Activated CD4-positive, alpha-beta T cell treated with anti-CD3 and anti-CD28 coated beads for 1 hour (primary cell): ENCODE measurements at places on chromosomes 4 and X.

DNA sequence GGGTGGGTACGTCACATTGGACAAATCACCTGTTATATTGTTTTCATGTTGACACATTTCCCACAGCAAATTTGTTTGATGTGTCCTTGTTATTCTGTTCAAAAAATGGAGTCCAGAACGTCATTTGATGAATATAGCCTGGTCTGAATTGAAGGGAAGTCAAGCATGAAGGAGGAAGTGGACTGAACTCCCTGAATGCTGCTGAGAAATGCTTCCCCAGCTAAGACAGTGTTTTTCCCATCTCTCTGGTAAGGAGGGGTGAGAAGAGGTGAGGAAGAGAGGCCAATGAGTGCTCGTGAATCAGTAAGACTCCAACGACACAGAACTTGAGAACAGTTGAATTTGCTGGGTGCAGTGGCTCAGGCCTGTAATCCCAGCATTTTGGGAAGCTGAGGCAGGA lies 127.4 kb downstream of the RBM47 start:
- DNase-seq: no peak

DNA sequence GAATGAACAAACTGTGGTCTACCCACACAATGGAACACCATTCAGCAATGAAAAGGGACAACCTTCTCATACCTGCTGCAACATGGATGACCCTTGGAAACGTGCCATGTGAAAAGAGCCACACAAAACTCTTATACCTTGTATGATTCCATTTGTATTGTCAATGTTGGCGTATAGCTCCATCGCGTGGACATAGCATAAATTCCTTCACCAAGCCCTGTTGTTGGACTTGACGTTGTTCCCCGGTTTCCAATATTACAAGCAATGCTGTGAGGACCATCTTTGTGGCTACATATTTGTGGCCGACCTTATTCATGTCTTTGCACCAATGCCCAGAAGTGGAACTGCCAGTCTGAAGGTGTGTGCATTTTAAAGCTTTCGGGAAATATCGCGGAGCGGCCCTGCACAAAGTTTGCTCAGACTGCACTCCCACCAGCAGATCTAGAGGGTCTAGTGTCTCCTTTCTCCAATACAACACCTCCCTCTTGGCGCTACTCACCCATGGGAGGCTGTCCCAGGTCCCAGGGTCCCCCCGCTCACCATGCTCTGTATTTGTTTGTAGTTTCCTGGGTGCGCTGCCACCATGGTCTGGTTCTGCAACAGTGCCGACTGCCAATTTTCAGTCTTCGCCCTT lies at the start of gene CLDN34:
TSS of gene CLDN34 (plus strand) at position 584 of the 634 bp plus-strand sequence. CDS start at position 584, 0 bp downstream.
- DNase-seq: no peak

GRCh38 chrX:13752141-13752540 lies 17.6 kb downstream of the OFD1 start:
- no peak for DNase-seq

- DNase-seq: no peak
Measured at GRCh38 chrX:46179748-46180147, 365.5 kb downstream of the ZNF674 start.

GRCh38 chrX:143466130-143466529 lies 51.1 kb downstream of the SPANXN3 start:
- DNase-seq: no peak

GRCh38 chrX:39456894-39457604 lies 640.7 kb downstream of the BCOR start:
- DNase-seq: no peak

DNA sequence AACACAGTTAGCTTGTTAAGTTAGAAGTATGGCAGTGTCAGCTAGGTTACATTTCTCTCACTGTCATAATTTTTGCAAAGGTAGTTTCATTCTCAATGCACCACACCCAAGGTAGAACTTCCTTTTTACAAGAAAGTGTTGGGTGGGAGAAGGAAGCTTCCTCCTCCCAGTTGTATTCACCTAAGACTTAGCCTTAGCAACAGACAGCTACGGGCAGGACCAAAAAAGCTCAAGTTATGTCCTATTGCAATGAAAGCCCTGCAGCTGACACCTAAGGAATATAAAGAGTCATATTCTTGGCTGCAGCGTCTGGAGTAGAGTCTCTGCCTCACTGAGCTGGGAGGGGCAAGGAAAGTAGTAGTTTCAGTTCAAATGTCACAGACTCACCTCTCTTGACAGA lies 25.1 kb upstream of the PRDM8 start:
- no peak for DNase-seq

GRCh38 chr4:88005076-88005475 lies 2.4 kb upstream of the PKD2 start:
- no peak for DNase-seq

DNA sequence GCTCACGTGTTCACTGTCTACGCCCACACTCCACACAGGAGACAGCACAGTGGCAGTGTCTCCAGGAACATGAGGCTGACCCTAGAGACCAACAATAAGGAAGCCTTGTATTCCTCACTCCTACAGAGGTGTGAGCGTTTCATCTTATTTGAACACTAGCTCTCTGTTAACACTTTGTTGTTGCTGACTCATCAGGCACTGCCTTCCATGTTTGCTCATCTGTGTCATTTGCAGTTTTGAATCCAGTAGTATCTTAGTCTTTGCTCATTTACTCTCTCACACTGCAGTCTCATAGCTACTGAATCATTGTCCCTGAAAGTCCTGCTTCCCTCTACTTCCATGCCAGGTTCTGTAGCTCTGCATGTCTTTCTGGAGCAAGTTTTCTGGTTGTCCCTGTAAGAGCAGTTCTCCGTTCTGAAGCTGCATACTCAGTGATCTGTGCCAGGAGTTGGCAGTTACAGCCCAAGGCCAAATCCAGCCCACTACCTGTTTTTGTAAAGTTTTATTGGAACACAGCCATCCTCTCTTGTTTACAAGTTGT lies 80.3 kb upstream of the DCLK2 start:
- DNase-seq: no peak

DNA sequence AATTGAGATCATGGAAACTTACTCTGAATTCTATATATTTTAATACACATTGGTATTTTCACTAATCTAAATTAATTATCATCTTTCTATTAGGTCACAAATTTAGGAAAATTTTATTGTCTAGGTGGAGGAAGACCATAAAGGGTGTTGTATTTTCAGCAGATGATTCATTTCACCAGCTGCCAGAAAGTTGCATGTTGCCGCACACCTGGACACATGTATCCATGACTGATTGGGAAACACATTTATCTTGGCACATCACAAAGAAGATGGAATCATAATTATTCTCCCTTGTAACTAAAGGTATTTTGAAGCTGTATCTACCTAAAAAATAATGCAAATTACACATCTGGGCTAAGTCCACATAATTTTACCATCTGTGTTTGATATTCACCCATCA lies 33.1 kb downstream of the SLC7A11 start:
- no peak for DNase-seq

GRCh38 chr4:113636877-113637276 lies 124.7 kb downstream of the CAMK2D start:
- no peak for DNase-seq

GRCh38 chr4:102339018-102339417 lies 6.3 kb downstream of the SLC39A8 start:
- no peak for DNase-seq

DNA sequence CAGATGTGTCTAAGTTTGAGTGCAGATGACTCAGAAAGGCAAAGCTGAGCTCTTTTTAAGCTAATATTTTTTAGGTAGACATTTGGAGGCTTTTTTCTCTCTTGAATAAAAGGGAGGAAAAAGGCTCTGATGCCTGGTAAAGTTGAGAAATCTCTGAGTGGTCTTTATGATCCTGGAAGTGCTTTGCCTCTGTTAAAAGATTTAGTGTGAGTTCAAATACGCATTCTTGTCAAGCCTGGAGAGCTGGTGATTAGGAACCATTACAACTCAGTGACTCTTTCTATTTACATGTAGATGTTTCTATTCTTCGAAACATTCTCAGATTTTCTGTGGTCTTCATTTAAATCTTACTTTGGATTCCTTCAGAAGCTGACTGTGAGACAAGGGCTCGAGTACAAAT lies 143.4 kb upstream of the MED14 start:
- DNase-seq: no peak

GRCh38 chr4:108536577-108536976 lies 83.8 kb upstream of the RPL34 start:
- DNase-seq: no peak

- no peak for DNase-seq
Measured at GRCh38 chr4:137156054-137156453, 376.2 kb downstream of the PCDH18 start.

DNA sequence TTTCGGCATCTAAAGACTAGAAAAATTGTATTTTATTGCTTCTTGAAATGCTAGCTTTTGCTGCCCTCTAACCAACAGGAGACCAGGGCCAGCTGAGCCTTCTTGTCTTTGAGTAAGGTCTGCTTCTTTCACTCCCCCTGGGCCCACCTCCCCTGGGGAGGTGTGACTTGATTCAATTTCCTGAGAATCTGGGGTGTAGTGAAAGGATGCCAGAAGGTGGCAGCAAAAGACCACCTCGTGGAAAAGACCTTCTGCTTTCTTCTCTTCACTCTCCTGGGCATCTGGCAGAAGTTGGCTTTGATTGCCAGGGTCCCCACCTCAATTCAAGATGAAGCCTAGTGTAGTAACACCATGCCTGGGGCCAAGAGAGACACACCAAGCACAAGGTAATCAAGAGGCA lies 96.5 kb upstream of the MAOA start:
- no peak for DNase-seq

- no peak for DNase-seq
Measured at GRCh38 chr4:131098976-131099375, 2003.0 kb downstream of the C4orf33 start.

GRCh38 chr4:56099378-56099786 lies 150.6 kb downstream of the CEP135 start:
- DNase-seq: no peak

DNA sequence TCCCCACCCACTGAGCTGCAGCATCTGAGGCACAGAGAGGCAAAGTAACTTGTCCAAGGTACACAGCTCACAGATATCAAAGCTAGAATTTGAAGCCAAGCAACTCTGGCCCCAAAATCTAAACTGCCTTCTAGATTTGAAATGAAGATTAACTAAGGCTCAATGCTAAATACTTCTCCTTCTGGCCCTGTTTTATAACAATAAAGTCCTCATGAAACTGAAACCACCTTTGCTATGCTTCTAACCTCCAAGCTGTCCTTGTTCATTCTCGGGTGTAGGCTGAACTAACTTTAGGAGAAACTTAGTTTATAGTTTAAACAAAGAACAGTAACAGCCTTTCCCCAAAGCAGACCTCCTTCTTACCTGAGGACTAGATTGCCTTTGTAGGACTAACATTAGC lies 93.6 kb downstream of the DCTD start:
- no peak for DNase-seq

GRCh38 chr4:39565878-39566600 lies 38.8 kb upstream of the UGDH start:
- DNase-seq: no peak

DNA sequence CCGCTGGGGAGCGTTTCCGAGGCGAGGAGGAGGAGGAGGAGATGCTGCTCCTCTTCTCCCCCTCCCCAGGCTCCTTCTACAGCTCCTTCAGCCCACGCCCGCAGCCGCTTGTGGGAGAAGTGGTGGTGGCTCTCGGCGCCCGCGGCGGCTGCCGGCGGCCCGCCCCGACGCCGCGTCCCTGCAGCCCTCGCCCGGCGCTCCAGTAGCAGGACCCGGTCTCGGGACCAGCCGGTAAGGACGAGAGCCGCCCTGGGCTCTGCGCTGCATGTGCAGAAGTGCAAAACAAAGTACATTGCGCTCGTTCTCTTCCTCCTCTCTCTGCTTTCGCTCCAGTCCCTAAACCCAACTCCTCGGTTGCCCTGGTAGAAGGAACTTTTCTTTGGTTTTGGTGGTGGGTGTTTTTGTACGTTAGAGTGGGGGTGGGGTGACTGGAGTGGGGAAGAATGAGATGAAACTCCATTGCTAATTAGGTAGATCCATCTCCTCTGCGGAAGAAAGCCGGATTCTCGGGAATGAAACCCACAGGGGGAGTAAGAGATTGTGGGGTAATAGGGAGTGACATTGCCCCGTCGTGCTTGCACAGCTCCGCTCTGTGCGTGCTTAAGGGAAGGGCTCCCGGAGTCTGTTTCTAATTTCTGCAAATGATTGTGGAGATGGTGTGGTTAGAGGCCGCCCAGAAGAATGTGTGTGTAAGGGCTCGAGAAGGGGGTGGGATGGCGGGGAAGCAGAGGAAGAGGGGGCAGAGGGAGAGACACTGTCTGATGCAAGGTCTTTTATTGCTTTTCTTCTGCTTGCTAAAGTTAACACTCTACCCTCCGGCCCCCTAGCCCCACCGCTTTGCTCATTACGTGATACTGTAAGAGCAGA lies 677 bp downstream of the PTPN13 start:
- DNase-seq: no peak

- DNase-seq: no peak
Measured at GRCh38 chr4:52861171-52861823, 820 bp upstream of the RASL11B start.

DNA sequence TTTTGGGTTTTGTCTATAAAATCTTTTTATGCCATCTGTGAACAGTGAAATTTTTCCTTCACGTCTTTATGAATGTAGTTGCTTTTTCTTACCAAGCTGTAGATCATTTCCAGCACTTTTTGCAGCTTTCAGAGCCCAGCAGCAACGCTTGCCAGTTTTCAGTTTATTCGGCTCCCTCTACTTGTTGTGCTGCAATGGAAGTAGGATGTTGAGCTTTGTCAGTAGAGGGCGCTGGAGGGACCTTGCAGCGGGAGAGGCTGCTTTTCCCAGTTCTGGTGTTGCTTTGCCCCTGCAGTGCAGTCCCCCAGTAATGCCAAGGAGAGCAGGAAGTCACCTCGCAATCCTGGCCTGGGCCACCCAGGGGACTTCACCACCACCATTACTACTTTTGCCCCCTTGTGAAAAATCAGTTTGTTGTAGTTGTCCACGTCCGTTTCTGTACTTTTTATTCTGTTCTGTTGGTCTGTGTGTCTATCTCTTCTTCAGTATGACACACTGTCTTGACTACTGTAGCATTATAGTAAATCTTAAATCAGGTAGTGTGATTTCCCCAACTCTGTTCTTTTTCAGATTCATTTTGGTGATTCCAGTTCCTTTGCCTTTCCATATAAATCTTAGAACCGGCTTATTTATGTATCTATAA lies 21.8 kb downstream of the CMC4 start:
- DNase-seq: no peak

DNA sequence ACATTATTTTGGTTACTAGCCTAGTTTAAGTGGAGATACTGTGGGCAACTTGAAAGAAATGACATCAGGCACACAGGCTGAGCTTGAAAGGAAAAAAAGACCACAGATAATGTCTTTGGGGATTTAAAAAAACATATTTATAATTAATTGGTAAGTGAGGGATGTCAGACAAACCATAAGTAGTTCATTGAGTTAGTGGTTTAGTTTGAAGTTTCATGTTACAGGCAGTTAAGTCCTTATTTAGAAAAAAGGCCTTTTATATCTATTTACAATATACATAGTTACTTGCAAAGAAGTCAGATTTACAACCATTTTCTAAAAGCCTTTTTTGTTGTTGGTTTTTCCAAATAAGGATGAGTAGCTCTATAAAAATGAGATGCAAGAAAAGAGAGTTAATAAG lies 89.2 kb downstream of the CDS1 start:
- DNase-seq: no peak

GRCh38 chrX:10048076-10048475 lies 80.9 kb downstream of the CLDN34 start:
- no peak for DNase-seq
